CD4-positive, alpha-beta T cell treated with Interleukin-6 for 4 hours (primary cell): ENCODE measurements at places on chromosomes 13 and 19.

GRCh38 chr19:2040647-2041432, 10.2 kb downstream of the MKNK2 start:
- DNase-seq, result no peak

- DNase-seq, result no peak
Observed at GRCh38 chr13:111872475-111873150, 194.3 kb upstream of the SOX1 start.

- no peak for DNase-seq
Observed at GRCh38 chr13:84962849-84963248, 836.4 kb downstream of the SLITRK6 start.

DNA sequence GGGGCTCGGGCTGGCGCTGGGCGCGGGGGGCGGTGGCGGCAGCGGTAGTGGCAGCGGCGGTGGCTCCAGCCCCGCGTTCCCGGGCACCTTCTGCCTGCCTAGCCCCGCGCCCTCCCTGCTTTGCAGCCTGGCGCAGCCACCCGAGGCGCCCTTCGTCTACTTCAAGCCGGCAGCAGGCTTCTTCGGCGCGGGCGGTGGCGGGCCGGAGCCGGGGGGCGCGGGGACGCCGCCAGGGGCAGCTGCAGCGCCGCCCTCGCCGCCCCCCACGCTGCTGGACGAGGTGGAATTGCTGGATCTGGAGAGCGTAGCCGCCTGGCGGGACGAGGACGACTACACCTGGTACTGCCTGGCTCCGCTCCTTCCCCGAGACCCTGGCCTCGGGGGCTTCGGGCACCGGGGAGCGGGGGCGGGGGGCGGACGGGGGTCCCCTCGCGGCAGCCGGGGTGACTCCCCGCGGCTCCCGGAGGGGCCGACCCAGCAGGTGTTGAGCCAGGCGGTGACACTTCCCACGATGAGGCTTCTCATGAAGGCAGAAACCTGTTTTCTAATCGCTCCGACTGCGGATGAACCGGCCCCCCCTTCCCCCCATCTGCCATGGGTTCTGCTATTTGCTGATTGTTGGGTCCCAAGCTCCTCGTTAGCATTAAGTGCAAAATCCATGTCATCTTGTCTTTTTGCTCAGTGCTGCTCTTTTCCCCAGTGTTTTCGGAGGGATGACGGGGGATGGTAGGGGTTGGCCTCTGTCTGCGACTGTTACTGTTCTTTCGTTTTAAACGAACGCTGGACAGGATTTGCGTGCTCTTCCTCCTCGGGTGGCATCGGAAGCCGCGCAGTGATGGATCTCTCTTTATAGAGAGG, 943 bp downstream of the SLAIN1 start:
- DNase-seq, result peak; percentile 62

GRCh38 chr13:27619728-27620376, 477 bp downstream of the LNX2 start:
- DNase-seq, result peak; percentile 55

DNA sequence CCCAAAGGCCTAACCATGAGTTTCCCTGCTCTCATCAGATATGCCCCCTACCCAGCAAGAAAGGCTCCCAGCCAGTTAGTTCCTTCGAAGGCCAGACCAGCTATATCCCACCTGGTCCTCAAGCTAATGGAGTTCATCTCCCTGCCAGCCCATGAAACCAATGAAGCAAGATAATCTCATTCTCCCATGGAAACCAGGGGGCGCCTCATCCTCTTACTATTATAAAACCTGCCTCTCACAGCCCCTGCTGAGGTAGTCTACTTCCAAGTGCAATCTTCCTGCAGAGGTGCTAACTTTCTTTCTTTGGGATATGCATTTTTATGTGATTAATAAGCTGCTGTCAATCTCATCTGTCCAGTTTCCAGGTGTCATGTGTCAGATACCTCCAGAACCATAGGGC, 34.0 kb upstream of the ZNF573 start:
- DNase-seq, result no peak

GRCh38 chr13:50643060-50643459, 200.4 kb downstream of the DLEU7 start:
- DNase-seq, result no peak

DNA sequence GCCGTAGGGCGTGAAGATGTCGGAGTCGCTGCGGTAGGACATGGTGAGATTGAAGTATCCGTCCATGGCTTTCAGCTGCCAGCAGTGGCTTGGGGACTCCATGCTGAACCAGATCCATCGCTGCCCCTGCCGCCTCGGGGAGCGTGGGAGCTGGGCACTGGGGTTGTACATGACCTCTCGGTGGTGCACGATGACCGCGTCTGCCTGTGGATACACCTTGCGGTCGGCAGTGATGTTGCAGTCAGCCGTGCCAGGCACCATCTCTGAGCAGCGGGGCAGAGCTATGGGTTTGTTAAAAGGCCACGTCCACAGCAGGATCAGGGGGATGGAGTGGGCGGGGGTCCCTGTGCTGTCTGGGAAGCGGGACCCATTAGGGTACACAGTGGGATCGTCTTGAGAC, 7.4 kb downstream of the FUT6 start:
- DNase-seq, result no peak

GRCh38 chr19:36771261-36772231, 1.1 kb downstream of the ZNF850 start:
- peak; percentile 28 for DNase-seq

DNA sequence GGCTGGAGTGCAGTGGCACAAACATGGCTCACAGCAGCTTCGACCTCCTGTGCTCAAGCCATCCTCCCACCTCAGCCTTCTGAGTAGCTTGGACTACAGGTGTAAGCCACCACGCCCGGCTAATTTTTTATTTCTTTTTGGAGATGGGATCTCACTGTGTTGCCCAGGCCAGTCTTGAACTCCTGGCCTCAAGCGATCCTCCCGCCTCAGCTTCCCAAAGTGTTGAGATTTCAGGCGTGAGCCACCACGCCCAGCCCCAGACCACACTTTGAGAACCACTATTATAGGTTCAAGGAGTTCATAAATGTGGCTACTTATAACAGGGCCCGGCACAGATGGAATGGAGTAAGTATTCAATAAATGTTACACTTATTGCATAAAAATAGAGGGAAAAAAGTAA, 3.3 kb upstream of the SCN1B start:
- no peak for DNase-seq

- no peak for DNase-seq
Observed at GRCh38 chr13:74174810-74175209, 40.6 kb upstream of the KLF12 start.

DNA sequence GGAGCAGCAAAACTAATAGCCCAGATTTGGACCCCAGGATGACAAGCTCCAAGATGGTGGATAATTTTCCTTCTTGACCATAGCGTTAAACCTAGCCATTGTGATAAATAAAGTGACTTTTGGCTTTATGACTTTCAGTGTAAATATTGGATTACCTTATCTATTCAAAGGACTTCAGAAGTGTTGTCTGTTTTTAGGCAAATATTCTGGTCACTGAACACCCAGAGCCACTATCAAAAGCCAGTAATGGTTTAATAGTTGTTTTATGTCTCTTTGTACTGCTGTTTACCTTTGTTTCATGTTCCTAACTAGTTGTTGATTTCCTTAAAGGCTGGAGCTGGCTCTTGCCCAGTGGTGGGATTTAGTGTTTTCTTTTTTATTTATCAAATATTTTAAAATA, 81.6 kb downstream of the FGF9 start:
- DNase-seq, result no peak

- DNase-seq, result no peak
Observed at GRCh38 chr13:112985803-112986408, 16.9 kb downstream of the MCF2L start.

DNA sequence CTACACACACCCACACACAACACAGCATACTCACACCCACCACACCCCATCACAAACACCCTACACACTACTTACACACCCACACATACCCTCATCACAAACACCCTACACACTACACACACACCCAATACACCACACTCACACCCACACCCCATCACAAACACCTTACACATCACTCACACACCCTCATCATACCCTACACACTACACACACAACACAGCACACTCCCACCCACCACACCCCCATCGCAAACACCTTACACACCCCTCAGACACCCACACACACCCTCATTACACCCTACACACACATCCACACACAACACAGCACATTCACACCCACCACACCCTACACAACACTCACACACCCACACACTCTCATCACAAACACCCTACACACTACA, 15.8 kb downstream of the PEPD start:
- DNase-seq, result no peak

- DNase-seq, result no peak
Observed at GRCh38 chr13:29522044-29522685, 73.3 kb downstream of the SLC7A1 start.

DNA sequence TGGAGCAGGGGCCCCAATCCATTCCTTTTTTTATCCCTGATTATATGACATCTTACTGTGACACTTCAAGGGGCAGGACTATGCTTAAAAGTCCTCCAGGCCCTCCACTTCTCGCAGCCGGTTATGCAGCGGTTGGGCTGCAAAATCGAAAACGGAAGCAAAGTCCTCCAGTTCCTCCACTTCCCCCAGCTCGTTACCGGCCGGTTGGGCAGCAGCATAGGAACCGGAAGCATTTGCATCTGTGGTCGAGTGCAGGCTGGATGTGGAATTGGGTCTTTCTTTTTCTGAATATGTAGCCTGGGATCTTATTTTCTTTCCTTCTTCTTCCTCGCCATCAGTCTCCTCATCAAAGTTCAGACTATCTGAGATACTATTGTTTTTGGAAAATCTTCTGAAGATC, 46.1 kb downstream of the OXGR1 start:
- DNase-seq, result no peak

DNA sequence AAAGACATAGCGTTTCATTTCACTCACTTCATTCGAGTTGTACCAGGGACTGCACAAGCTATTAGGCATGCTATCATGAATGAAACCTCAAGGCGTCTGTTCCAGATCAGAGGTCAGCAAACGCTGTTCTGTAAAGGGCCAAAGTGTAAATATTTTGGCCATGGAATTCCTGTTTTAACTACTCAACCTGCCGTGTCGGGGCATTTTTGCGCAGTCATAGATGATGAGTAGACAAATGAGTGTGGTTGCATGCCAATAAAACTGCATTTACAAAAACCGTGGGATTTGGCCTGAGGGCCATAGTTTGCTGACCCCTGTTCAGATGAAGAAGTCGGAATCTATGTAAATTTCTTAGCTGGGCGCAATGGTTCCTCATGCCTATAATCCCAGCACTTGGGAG, 6.5 kb downstream of the INSR start:
- no peak for DNase-seq

GRCh38 chr13:75445717-75446499, 36.1 kb downstream of the TBC1D4 start:
- DNase-seq, result no peak
